ENCODE measurements at places on chromosomes 7 and 10.

- ATAC-seq = no peak
These were observed 559.5 kb upstream of the IGFBP3 start for GRCh38 chr7:46480619-46481018.

- no peak for ATAC-seq
These were observed 338.8 kb downstream of the AUTS2 start for GRCh38 chr7:69937097-69937496.

DNA sequence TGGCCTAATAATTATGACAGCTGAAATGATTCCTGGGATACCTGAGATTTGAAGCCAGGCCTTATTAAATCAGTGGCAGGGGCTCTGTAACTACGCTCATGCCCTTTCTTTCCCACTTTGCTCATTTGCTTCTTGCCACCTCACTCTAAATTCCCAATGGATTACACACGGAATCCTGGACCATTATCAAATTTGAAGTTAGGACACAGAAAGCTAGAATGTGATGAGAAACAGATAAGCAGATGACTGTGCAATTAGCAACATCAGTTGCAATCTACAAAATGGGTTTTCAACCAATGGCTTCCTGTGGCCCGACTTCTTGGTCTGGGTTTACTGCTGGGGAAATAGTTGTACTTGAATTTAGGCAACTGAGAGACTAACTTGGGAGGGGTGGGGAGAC, 374.3 kb downstream of the INHBA start:
- no peak for ATAC-seq

- peak; percentile 97 for ATAC-seq
These were observed at the start of gene PDZD8 for GRCh38 chr10:117375360-117376178. PDZD8 (minus strand) TSS chr10:117375440; CDS start chr10:117375227, 213 bp downstream.

- no peak for ATAC-seq
These were observed 30.0 kb downstream of the STEAP4 start for GRCh38 chr7:88276605-88277153.

GRCh38 chr10:127345231-127345965, 149.0 kb upstream of the INSYN2A start:
- no peak for ATAC-seq

GRCh38 chr7:100745184-100745583, 11.8 kb downstream of the ZAN start:
- peak; percentile 67 for ATAC-seq

DNA sequence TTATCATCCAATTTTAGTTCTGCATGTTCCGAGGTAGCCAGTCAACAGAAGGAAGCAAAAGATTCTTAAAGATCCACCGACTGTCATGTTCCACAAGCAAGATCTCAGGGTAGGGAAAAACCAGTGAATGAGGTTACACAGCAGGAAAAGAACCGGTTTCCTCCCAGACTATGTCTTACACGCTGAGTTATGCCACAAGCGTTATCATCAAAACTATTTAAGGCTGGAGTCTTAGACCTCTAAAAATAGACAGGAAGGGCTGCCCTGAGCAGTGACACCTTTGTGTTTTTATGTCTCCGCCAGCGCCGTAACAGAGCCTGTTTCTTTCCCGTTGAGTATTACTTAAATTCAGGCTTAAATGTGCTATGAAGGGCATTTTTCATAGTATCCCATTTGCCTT, 48.3 kb downstream of the PROSER2 start:
- ATAC-seq = no peak
